Fibroblast of the aortic adventitia (primary cell): ENCODE measurements at places on chromosomes 7 and 10. TPM values are rescaled to one million over a fixed set of nuclear protein-coding genes. Genes with fewer than 3 reads are reported as not detected.

Gene PNLIPRP1
- total RNA-seq: not detected in 2 replicates

Gene TBC1D12
- total RNA-seq: 11.8 and 16.5 TPM in 2 replicates

Gene SLC18A3
- total RNA-seq: not detected in 2 replicates

Gene RNF148
- total RNA-seq: 0.63 and 1.9 TPM in 2 replicates

Gene CALCR
- not detected in 2 replicates for total RNA-seq

Gene OR2A1
- total RNA-seq: 0.27 TPM in 1 of 2 replicates, not detected in the other
